Activated T-cell treated with anti-CD3 and anti-CD28 coated beads, Interleukin-2, amount 50 U/mL, for 72 hours (primary cell): ENCODE measurements at places on chromosomes 6 and 20. TPM values are rescaled to one million over a fixed set of nuclear protein-coding genes. Genes with fewer than 3 reads are reported as not detected.

Gene SAMD3
- total RNA-seq: 4.6 TPM

Gene LTB
- total RNA-seq: 61.8 TPM

Gene NTSR1
- not detected for total RNA-seq

Gene MUC21
- not detected for total RNA-seq

Gene PI3
- not detected for total RNA-seq

Gene HLA-DRB1
- total RNA-seq: 15.1 TPM
